Hippocampal formation (tissue), 2 donors: ENCODE measurements at places on chromosomes 7 and 10.

GRCh38 chr7:110877016-110877415, 213.9 kb upstream of the LRRN3 start:
- DNase-seq = no peak

DNA sequence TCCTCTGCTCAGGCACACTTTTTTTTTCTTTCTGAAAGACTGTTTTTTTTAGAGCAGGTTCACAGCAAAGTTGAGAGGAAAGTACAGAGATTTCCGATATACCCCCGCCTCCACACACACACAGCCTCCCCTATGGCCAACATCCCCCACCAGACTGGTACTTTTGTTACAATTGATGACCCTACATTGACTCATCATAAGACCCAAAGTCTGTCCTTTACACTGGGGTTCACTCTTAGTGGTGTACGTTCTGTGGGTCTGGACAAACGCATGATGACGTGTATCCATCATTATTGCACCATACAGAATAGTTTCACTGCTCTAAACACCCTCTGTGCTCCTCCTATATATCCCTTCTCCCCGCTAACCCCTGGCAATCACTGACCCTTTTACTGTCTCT, 107.7 kb downstream of the RBM20 start:
- DNase-seq = no peak

GRCh38 chr7:115634633-115635032, 395.9 kb downstream of the TFEC start:
- no peak for DNase-seq

GRCh38 chr7:136489808-136490207, 378.6 kb upstream of the CHRM2 start:
- no peak for DNase-seq

DNA sequence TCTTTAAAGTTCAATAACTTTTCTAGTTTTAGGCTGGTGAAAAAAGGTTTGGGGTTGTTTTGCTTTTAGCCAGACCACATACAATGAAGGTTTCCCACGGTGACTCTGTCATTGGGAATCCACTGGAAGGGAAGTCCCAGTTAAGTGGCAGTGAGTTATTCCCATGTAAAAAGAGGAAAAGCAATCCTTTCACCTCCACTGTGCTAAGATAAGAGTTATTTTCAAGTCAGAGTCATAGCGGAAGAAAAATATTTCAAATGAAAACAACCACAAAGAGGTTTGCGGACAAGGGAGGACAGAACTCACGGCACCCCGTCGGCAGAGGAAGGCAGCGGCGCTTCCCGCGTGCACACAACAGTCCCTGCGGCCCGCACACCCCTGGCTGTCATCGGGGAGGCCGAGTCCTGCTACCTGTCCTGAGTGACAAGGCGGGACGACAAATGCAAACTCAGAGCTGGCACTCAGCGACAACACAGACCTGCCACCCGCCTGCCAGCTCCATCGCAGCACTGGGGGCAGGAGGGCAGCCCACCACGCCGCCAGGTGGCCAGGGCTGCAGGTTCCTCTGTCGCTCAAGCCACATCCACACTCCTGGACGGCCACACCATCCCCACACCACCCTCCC, 9.3 kb upstream of the PAPOLB start:
- DNase-seq = no peak

DNA sequence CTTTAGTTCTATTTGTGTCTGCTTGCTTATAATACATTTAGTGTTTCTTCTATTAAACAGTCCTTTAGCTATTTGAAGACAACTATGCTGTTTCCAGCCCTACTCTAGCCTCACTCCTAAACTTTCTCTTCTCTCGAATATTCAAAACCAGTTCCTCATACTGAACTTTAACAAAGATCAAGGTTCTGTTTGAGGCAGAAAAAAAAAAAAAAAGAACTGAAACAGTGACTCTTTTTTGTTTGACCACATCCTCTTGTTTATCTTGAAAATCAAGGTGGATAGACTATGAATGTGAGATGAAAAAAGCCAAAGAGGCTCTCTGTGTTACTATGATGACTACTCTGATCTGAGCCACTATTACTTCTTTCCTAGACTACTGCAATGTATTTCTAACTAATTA, 154.3 kb downstream of the ZNF365 start:
- DNase-seq = no peak

GRCh38 chr10:10911471-10911921, 106.2 kb upstream of the CELF2 start:
- peak; percentile 22 for DNase-seq

- DNase-seq = no peak
These were observed 204.6 kb downstream of the GLRX3 start for GRCh38 chr10:130340816-130341215.

- DNase-seq = no peak
These were observed 62.8 kb downstream of the INPP5A start for GRCh38 chr10:132600416-132600815.

DNA sequence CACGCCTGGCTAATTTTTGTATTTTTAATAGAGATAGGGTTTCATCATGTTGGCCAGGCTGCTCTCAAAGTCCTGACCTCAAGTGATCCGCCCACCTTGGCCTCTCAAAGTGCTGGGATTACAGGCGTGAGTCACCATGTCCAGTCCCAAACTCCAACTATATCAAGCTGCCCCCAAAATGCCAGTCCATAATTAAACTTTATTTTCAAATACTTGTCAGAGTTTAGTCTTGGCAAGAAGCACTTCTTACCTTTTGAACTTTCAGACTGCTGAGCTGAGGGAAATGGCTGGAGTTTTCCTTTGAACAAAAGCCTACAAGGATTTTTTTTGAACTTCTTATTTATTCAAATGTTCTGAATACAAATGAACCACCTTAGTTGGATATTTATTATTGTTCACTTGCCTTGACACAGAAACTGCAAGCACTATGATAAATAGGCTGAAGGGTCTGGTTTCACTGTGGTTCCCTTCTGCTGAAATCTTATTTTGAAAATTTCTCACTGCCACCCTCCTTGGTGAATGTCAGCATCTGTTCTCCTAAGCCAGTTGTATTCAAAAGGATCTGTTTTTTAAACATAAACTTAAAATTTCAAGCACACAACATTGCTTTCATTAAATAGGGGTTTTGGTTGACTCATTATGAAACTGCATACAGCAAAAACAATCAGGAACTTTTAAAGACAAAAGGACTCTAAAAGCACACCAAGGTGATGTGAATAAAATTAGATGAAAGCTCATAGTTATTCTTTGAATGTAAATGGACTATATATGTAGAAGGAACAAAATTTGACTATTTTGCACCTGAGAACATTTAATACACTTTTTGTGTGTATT, 101.7 kb upstream of the SLC26A5 start:
- DNase-seq = no peak

- DNase-seq = no peak
These were observed 97.7 kb downstream of the PARD3 start for GRCh38 chr10:34717429-34717828.
